ENCODE measurements at places on chromosomes 5 and 9.

DNA sequence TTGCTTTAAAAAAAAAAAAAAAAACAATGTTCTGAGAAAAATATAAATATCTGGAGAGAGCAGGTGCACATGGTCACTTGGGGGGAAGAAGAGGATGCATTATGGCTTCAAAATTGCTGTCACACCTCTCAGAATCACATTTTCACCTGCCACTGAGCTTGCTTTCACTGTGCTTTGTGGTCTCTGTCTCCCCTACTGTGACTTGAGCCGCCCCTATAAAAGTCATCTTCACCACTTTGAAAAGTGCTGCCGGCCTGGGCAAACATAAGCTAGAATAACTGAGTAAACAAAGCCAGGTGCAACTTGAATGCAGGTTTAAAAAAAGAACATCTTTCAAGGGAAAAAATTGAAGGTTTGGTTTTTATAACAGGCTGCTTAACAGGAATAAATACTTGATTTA lies 368.1 kb upstream of the GRIA1 start:
- DNase-seq = no peak

- no peak for DNase-seq
These were observed 146.9 kb upstream of the RAPGEF1 start for GRCh38 chr9:131886826-131887225.

GRCh38 chr9:72524820-72525540 lies 3.6 kb downstream of the TMC1 start:
- DNase-seq = no peak

DNA sequence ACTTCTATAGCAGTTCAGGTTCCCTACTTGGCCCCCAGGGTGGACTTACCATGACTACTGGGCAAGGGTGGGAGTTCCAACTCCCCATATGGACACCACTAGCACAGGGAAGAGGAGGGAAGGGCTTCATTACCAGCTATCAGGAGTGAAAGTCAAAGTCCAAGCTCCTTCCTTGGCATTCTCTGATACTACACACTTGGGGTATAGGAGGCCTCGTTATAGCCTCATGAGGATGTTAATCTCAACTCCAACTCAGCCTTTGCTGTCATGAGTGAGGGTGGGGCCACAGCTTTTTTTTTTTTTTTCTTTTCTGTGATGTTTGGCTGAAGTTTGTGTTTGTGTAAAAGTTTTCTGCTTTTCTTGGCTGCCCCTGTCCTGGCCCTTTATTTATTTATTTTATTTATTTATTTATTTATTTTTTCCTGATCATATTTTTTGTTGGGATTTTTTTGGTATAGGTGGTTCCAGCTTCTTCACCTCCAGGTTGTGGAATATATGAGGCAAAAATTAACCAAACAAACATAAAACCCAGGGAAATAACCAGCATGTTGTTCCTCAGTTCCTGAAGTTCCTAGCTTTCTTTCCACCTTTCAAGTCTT lies 8.7 kb downstream of the GARIN3 start:
- DNase-seq = no peak

DNA sequence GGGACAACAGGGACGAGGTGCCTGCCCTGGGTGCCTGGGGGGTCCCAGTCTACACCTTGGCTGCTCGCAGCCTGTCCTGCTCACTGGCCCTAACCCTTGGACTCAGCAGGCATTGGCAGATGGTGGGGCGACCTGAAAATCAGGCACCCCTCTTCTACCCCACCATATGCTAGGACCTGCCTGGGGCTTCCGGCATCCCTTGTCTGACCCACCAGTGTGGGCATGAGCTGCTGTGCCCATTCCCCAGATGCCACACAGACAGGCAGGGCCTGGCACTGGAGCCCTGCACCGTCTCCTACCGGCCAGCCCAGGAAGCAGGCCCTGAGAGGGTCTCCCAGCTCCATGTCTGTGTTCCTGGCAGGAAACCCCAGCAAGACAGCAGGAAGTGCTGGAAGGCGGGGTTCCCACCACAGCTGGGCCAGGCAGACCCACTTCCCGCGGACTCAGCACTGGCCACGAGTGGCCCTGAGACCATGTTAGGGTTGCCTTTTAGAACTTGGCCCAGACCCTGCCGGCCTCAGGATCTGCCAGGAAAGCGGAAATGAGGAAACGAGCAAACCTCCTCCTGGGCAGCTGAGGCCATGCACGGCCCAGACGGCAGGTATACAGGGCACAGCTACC lies 3.1 kb downstream of the NINJ1 start:
- DNase-seq = no peak

- DNase-seq = no peak
These were observed 54.2 kb downstream of the LMNB1 start for GRCh38 chr5:126831156-126831555.

GRCh38 chr9:129390541-129390940 lies 212.5 kb upstream of the IER5L start:
- no peak for DNase-seq

- DNase-seq = no peak
These were observed 69.6 kb upstream of the NR5A1 start for GRCh38 chr9:124576751-124577150.

- peak; percentile 26 for DNase-seq
These were observed 49.5 kb downstream of the SEMA4D start for GRCh38 chr9:89448381-89448780.

GRCh38 chr9:100472268-100472667 lies 681 bp upstream of the TMEFF1 start:
- DNase-seq = no peak

DNA sequence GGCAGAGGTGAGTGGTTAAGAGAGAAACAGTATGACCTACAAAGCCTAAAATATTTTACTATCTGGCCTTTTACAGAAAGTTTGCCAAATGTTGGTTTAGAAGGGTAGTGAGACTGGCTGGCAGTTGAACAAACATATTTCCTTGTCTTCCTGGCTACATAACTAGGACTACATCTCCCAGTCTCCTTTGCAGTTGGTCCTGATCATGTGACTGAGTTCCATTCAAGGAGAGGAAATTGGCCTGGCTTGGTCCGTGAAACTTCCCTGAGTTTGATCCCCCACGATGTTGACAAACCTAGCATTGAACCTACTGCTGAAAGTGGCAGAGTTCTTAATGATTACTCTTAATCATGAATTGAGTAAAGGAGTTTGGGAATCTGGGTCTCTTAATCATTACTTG lies 280.8 kb downstream of the SLIT3 start:
- no peak for DNase-seq
